ENCODE measurements at places on chromosomes 16 and 17.

GRCh38 chr16:18943414-18943813, 17.2 kb upstream of the SMG1 start:
- DNase-seq: no peak

GRCh38 chr17:83054518-83055125, 24.8 kb upstream of the METRNL start:
- DNase-seq: no peak

DNA sequence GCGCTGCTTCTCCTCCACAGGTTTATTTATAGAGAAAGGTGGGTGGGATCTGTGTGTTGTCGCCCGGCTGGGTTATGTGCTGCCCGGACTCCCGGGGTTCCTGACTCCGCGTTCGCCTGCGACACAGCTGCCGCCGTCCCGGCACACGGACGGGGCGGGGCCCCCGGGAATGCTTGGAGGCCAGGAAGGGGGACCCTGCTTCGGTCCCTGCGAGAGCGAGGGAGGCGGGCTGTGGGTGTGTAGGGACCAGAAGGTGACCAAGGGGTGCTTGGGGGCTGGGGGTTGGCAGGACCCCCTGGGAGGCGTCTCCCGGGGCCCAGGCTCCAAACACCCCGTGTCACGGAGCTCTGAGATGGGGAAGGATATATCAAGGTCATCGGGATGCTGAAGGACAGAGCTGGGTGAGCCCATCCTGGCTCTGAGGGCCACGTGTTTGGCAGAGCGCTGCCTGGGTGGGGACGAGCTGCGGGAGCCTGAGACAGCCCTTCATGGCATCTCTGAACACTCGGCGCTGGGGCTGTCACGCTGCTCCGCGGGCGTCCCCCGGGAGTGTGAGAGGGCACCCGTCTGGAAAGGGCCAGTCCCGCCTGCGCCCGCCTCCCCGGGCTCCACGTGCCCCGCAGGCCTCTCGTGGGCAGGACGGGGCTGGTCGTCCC, 4.2 kb downstream of the CACNA1H start:
- DNase-seq: no peak

- DNase-seq: no peak
These were observed 333.0 kb upstream of the C16orf82 start for GRCh38 chr16:26733710-26734109.

- DNase-seq: no peak
These were observed 438.2 kb downstream of the HS3ST4 start for GRCh38 chr16:26129997-26130396.

DNA sequence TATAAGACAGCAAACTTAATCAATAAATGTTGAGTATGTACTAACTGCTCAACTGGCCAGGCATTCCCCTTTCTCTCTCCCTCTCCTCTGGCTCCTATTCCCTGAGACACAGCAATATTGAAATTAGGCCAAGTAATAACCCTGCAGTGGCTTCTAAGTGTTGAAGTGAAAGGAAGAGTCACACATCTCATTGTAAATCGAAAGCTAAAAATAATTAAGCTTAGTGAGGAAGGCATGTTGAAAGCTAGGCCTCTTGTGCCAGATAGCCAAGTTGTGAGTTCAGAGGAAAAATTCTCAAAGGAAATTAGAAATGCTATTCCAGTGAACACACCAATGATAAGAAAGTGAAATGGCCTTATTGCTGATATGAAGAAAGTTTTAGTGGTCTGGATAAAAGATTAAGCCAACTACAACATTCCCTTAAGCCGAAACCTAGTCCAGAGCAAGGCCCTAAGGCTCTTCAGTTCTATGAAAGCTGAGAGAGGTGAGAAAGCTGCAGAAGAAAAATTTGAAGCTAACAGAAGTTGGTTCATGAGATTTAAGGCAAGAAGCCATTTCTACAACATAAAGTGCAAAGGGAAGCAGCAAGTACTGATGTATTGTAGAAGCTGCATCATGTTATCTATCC, 35.4 kb upstream of the ABCC11 start:
- DNase-seq: no peak

- peak; percentile 91 for DNase-seq
These were observed at the start of gene ANKFY1 for GRCh38 chr17:4263282-4264215. Gene ANKFY1, minus strand, starts transcription at chr17:4263979. Its CDS starts 38 bp downstream, at chr17:4263941.

- DNase-seq: no peak
These were observed 13.1 kb downstream of the KIAA0513 start for GRCh38 chr16:85040685-85041084.

DNA sequence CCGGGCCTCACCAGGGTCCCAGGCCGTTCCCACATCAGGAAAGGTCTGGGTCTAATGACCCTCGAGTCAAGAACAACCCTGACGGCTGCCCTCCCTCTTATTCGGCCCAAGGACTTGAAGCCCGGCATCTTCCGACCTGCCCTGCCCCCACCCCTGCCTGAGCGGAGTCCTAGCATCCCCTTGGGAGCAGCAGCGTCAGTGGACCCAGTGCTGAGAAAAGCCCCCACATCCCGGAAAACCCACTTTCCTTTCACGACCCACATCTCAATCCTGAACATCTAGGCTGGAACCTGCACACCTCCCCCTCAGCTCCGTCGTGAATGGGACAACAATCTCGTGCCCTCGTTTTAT, 769 bp downstream of the TMEM88 start:
- DNase-seq: no peak

- DNase-seq: no peak
These were observed 574.1 kb upstream of the CDH8 start for GRCh38 chr16:62610291-62610690.

DNA sequence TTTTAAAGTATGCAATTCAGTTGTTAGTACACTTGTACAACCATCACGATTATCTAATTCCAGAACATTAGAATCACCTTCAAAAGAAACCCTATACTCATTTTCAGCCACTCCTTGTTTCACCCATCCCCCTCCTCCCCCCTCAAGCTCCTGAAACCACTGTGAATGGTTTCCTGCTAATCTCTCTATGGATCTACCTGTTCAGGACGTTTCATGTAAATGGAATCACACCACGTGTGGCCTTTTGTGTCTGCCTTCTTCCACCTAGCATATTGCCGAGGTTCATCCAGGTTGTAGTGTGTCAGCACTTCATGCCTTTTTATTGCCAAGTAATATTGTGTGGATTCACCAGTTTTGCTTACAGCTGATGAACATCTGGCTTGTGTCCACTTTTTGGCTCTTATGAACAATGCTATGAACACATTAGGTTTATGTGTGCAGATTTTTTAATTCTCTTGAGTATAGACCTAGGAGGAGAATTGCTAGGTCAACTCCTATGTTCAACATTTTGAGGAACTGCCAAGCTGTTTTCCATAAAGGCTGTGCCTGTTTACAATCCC, 17.8 kb downstream of the EIF4A3 start:
- no peak for DNase-seq

DNA sequence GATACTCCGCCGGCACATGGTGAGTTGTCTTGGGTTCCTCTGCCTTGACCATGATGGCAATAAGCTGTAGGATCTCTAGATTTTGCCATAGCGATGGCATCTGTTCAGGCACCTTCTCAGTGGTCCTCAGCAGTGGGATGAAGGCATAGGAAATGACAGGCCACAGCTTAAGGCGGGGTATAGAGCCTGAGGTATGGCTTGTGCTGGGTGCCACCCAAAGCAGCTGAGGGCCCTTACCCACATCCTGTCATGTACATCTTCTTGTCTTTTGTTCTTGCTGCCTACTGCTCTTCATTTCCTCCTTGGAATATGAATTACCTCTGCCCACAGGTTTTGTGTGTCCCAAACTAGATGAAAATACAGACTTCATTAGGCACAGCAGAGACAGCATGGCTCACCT, 29.5 kb downstream of the KAT7 start:
- DNase-seq: peak; percentile 9

- no peak for DNase-seq
These were observed 25.8 kb downstream of the GINS3 start for GRCh38 chr16:58418026-58418425.

DNA sequence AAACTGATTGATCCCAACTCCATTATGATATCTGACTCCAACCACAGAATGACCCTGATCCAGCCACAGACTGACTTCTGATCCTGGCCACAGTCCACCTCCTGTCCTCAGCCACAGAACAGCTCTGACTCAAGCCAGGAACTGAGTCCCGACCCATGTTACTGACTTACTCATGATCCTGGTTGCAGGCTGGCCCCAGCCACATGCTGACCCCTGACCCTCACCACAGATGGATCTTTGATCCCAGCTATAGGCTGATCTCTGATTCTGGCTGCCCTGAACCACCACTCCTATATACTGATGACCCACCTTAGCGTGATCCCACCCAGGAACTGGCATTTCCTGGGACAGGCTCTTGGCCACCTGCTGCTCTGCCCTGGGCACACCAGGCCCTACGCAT, 32.2 kb upstream of the IL21R start:
- no peak for DNase-seq

GRCh38 chr16:86878236-86879080, 300.1 kb downstream of the FOXL1 start:
- no peak for DNase-seq

- no peak for DNase-seq
These were observed 157.4 kb downstream of the FOXL1 start for GRCh38 chr16:86735727-86736126.

- no peak for DNase-seq
These were observed 520.3 kb upstream of the CDH5 start for GRCh38 chr16:65846210-65846602.

- no peak for DNase-seq
These were observed 27.6 kb upstream of the C1QTNF8 start for GRCh38 chr16:1123525-1124230.

DNA sequence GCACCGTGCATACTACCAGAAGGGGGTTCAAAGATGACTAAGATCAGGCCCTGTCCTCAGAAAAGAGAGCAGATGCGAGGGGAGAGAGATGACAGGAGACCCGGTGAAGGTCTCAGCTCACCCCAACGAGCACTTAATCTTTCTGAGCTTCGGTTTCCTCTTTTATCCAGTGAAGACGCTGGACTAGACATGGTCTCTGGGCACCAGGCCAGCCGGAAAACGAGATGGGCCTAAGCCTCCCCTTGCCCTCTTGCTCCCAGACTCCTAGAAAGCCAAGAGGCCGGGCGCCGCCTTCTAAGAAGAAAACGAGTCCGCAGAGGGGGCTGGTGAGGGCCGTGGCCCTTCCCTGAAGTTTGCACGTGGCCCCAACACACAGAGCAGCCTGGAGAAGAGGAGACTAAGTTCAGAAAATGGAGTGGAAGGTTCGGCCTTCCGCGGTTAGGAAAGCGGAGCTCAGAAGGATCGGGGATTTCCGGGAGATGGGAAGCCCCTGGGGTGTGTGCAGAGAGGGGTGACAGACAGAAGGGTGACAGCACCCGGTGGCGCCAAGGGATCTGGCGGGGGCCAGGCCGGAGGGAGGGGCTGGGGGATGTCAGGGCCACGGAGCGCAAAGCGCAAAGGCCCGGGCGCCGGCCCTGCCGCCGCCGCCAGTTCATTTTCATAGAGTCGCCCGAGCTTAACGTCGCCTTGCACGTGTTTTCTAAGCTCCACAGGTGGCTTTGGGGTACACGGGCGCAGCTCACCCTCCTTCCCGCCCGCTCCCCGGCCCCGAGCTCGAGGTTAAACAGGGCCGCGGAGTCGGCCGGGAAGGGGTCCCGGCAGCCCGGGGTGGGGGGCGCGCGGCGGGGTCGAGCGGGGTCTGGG, 42.1 kb upstream of the BHLHA9 start:
- no peak for DNase-seq

DNA sequence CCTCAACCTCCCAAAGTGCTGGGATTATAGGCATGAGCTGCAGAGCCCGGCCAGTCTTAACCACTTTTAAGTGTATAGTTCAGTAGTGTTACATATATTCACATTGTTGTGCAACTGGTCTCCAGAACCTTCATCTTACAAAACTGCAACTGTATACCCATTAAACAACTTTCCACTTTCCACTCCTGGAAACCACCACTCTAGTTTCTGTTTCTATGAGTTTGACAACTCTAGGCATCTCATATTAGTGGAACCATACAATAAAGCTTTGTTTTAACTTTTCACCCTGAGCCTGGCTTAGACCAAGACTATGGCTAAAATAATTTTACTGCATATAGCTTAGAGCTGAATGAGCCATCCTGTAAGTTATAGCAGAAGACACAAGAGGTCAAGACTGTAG, 108.0 kb upstream of the GOT2 start:
- DNase-seq: no peak

DNA sequence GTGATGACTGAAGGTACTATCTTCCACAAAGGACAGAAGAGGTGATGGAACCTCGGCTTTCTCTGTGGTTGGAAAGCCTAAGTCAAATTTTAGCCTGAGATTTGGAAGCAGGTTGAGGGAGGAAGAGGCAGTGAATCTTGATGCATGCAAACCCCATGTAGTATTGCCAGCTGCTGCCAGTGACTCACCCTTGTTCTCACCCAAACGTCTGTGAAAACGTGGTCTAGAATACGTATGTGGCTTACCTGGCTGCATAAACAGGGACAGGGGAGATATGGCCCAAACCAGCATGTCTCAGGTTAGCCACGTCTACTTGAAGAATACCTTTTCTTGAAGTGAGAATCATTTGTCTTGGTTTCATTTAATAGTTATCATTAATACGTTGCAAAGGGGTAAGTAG, 438.0 kb upstream of the MAF start:
- no peak for DNase-seq
